ENCODE measurements at places on chromosomes 2 and 18.

DNA sequence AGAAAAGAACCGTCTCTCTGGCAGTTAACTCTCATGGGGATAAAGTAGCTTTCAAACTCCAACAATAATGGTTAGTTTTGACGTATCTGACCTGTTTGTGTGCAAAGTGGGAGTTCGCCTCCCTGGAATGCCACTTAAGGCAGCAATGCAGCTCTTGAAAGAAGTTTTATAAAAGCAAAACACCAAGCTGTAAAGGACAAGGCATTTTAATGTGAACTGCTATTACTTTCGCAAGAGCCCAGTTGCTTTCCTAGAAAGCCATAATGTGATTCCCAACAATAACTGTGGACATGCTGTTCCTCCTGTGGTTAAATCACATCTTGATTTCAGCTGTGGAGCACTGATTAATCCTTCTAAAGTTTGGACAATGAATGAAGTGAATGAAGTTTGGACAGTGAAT, 303.7 kb downstream of the PTPRM start:
- DNase-seq: no peak

DNA sequence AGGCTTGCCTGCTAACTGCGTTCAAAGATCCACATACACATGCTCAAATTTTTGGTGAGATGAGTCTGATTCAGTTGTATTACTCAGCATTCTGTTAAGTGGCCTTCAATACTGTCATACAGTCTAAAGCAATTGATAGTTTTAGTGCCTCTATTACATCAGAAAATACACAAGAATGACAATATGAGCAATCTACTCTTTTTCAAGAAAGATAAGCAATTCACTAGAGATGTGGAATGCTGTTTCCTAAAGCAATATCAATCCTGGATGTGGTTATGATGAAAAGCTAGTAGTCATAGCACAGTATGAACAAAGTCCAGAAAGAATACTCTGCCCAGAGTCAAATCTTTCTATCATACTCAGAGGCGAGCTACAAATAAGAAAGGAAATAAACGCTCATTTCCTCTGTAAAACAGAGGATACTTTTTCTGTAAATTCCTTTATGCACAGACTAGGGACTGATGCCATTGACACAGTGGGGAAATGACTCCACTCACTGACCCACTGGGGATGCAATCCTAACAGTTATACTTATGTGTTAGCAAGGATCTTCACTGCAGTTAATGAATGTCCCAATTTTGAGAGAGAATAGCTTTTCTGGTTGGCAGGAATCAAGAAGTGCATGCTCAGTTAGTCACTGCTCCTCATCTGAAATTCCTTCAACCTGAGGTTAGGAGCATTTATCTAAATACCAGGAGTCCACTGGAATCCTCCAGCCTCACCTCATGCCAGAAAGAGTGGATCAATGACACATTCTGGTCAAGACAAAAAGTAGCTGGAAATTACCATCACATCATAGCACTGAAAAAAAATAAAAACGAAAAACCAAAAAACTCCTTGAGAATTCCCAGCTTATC, 83.3 kb downstream of the PDE11A start:
- DNase-seq: no peak

- no peak for DNase-seq
Measured at GRCh38 chr2:232497348-232497747, 9.7 kb upstream of the ECEL1 start.

DNA sequence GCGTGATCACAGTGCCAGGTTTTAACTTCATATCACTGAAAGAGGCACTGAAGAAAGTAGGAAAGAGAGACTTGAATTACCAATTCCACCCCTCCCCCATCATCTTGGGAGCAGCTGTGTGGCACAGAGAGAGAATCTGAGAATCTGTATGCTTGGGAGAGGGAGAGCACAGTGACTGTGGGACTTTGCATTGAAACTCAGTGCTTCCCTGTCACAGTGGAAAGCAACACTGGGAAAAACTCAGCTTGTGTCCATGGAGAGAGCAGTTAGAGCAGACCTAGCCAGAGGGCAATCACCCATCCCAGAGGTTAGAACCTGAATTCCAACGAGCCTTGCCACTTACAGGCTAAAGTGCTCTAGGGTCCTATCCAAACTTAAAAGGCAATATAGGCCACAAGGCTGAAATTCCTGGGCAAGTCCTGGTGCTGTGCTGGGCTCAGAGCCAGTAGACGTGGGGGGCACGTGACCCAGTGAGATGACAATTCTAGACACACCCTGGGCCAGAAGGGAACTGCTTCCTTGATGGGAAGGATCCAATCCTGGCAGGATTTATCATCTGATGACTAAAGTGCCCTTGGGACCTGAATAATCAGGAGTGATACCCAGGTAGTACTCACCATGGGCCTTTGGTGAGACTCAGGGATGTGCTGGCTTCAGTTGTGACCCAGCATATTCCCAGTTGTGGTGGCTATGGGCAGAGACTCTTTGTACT, 15.5 kb upstream of the ABCB11 start:
- DNase-seq: no peak

GRCh38 chr2:128545085-128545484, 226.4 kb upstream of the HS6ST1 start:
- no peak for DNase-seq

DNA sequence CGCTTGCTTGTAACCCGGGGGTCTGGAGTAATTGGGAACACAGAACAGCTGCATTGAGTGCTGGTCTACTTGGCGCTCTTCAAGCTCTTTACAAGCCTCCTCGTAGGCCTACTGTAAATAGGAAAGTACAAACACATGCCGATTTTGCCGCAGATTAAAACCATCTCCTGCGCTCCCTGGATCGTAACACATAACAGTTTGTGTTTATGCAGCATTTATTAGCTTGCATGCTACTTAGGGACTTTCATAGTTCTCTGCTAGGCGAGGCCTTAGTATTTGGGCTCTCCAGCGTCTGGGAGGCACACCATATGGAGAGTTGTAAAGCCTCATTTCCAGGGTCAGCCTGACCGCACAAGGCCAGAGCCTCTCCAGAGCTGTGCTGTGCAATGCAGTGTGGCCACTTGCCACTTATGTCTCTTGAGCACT, 84.0 kb upstream of the HAAO start:
- no peak for DNase-seq

DNA sequence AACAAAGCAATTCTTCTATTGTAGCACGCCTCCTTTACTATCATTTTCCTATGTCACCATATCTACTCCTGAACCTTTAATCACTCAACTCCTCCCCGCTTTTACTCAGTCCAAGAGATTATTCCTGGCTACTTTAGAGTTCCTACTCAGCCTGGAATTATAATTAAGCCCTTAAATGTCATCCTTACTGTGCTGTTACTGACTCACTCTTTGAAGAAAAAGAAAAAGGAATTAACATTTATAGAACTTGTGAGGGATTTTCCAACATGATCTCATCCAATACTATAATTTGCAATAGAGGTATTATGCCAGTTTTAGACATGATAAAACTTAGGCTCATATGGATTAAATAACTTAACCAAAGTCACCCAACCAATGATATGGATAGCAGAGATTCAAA, 61.7 kb downstream of the CCDC88A start:
- no peak for DNase-seq

GRCh38 chr2:178266445-178266844, 72.1 kb downstream of the OSBPL6 start:
- no peak for DNase-seq

GRCh38 chr2:70775141-70775540, 7.1 kb upstream of the ADD2 start:
- no peak for DNase-seq

GRCh38 chr18:37714691-37715090, 149.1 kb upstream of the CELF4 start:
- no peak for DNase-seq

DNA sequence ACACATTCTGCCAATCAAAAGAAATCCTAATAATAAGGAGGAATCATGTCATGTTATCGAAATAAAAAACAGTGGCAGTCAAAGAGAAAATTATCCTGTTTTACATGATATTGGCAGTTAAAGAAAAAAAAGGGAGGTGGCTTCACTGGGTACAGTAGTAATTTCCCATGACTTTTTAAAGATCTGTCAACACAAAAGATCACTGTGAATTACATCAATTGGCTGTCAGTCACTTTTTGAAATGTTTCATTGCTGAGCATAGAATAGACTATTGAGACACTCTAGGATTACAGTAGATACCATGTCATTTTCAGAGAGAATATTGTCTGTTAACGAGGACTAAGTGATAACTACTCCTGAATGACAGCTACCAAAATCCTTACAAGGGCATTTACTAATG, 335.7 kb upstream of the CYP26B1 start:
- DNase-seq: no peak

- DNase-seq: no peak
Measured at GRCh38 chr18:69951182-69951581, 3.5 kb upstream of the CD226 start.

Measured in hypothalamus (tissue), 51 donors.